ENCODE measurements at places on chromosomes 6 and 20.

DNA sequence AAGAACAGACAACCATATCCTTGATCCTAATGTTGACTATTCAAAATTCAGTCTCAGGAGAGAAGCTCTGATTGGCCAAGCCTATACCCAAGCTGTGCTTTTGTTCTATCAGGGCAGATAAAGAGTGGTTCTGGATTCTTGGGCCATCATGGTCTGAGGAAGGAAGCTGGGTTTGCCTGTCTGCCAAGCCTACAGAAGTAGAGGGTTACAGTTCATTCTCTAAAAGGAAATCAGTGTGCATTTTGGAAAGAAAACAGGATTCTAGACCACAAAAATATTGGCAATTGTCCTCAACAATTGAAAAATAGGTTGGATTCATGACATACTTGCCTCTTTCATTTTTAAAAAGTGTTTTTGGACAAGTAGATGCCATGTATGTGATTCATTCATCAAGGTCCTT, 145.4 kb upstream of the BMP2 start:
- no peak for DNase-seq

DNA sequence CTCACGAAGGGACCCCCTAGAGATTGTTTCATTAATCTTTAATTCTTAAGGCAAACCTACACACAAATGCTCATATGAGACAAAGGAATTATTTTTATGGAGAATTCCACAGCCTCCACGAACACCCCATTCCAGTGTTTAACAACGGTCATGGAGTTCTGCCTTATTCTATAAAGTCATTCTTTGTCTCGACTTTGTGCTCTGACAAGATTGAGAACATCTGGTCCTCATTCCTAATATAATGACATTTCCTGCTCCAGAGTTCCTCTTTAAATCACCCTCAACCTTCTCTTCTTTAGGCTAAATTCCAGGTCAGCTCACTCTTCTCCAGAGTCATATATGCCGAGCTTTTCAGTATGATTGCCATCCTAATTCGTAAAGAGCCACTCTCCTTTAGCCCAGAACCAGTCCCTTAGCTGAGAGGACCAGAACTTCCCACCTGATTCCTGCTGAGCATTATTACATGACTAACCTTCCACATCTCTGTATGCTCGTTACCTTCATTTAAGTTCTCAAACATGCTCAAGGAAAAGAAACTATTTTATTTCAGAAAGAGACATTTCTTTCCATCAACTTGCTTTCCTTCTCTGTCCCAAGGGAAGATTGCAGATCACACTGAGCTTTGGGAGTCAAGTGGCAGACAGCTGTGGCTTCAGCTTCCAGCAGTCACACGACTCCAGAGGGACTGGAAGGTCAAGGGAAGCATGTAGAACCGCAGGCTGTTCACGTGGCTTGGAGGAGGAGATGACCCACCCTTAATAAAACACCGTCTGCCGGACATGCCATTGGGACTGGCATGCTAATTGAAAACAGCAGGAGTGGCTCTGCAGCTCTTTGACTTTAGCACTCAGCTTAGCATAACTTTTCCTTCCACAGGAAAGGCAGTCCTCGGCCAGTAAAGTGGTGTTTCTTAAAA, 467.1 kb upstream of the HSF2 start:
- DNase-seq: no peak

DNA sequence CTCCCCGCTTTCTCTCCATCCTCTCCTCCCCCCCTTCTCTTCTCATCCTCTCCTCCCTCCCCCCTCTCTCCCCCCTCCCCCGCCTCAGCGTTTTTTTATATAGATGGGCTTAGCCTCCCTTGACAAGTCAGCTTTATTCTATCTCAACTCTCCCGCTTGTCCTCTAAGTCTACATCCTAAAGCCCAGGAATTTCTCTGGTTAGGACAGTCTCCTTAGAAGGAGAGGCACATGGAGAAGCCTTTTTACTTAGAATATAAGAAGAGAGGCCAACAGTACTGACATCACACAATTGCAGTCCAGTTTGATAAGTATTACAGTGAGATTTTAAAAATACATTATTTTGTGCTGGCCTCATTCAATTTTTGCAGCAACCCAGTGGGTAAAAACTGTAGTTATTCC, 83.5 kb downstream of the LYRM2 start:
- no peak for DNase-seq

DNA sequence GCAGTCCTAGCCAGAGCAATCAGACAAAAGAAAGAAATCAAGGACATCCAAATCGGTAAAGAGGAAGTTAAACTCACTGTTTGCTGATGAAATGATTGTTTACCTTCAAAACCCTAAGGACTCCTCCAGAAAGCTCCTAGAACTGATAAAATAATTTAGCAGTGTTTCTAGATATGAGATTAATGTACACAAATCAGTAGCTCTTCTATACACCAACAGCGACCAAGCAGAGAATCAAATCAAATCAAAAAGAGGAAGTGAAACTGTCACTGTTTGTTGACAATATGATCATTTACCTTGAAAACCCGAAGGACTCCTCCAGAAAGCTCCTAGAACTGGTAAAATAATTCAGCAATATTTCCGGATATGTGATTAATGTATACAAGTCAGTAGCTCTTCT, 21.7 kb downstream of the SERPINB9 start:
- no peak for DNase-seq

DNA sequence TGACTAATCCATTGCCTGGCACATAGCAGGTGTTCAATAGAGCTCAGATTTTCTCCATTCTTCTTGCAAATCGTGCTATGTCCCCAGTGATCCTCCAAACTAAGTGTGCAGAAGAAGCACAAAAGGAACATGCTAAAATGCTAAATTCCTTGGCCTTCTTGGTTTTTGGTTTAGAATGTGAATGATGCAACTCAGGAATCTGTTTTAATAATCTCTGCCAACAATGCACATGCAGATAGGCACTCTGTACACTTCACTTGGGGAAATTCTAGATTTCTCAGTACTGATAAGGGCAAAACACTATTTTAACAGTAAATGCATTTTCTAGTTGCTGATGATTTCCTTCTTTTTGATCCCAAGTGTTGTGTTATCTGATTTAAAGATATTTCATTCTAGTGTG, 35.2 kb downstream of the SLC22A1 start:
- no peak for DNase-seq

DNA sequence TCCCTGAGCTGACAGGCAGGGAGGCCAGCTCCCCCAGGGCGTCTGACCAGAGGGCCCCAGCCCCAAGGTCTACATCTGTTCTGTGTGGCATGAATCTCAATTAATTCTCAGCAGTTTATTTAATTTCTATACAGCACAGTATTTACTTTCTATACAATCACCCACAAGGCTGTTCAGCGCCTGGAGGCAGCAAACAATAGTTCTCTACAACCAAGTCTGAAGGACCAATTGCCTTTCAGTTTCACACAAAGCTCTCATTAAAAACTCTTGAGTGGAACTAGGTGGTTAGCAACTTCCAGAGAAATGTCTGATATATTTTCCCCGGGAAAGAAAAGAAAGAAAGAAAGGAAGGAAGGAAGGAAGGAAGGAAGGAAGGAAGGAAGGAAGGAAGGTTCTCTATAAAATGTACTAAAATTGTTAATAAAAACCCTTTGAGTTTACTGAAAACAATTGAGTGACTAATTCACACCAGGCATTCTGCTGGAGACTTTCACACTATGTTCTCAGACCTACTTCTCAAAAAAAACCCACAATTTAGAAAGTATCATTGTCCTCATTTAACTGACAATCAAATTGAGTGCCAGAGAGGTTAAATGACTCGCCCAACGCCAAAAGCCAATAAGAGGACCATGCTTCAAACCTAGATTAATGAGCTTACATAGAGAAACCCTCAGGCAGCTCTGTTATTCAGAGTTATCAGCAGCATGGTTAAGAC, 62.5 kb downstream of the METTL24 start:
- no peak for DNase-seq

GRCh38 chr20:56781108-56781739, 152.1 kb downstream of the TFAP2C start:
- DNase-seq: no peak

GRCh38 chr6:81766482-81767069, 14.1 kb upstream of the TENT5A start:
- DNase-seq: no peak

DNA sequence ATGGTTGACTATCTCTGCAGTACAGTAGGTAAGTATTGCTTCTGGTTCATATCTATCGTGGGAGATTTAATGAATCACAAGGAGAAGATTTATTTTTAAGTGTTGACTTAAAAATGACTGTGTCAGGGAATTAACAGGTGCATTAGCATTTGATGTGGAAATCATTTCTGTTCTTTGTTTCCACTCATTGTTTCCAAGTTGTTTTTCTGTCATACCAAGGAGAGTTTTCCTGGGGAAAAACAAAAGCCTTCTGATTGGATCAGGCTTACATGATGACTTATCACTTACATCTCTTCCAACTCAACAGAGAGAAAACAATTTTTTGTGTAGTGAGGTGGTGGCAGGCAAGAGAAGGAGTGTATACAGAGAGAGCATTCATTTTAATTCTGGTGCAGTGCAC, 686.4 kb downstream of the HTR1B start:
- no peak for DNase-seq

GRCh38 chr6:100342830-100343229, 121.9 kb downstream of the SIM1 start:
- DNase-seq: no peak

DNA sequence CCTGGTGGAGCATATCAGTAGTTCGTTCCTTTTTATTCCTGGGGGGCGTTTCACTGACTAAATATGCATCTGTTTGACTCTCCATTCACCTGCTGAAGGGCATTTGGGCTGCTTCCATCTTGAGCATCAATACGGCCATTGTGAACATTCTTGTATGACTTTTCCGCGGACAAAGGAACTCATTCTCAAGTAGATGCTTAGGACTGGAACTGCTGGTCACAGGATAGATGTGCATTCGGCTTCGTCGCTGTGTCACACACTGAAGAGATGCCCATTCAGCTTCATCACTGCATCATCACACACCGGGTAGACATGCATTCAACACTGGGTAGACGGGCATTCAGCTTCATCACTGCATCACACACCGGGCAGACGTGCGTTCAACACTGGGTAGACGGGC, 95.3 kb downstream of the TAF4 start:
- DNase-seq: no peak

DNA sequence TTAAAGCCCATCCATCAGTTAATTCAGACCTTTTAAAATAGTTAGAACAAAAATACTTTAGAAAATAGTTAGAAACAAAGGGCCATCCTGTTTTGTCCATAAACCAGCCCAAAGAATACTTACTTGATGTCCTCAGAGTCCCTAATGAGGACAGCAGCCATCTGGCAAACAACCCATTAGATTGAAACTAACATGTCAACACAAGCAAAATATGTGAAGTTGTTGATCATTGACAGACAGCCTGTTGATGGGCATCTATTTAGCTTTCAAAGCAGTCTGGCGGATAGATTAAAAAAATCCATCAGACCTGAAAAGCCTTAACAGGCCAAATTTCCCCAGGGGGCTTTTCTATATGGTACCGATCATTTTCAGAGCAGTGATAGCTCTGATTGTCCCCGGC, 154.2 kb upstream of the TSHZ2 start:
- no peak for DNase-seq

DNA sequence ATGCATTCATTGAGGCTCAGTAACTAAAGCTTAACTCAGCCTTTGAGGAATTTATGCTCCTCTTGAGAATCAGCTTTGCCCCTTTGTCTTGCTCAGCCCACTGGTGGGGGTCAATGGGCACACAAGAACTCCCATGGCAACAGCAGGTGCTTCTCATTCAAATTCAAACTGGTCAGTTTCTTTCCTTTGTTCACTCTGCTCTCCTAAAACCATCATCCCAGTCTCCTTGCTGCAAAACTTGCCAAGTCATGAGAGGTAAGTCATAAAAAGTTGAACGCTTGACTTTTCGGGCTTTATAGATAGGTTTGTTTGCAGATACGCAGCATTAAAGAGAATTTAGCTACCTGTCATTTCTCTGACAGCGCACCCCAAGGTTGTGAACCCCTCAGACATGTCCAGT, 146.8 kb downstream of the TFAP2A start:
- no peak for DNase-seq

DNA sequence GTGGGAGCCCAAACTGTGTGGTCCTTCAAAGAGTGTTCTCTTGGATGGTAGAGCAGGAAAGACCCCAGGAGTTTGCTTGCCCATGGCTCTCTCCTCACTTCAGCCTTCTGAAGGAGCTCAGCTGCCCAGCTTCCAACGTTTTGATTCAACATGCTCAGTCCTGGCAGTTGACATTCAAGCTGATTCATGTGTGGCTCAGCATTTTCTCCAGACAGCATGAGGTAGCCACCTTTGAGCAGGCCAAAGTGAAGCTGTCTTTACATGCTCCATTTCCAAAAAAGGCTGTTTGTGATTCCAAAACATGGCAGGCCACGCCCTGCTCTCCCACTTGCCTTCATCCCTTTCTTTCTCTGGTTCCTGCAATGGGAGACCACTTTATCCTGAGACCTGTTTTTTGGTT, 280.2 kb downstream of the TBC1D7 start:
- no peak for DNase-seq

DNA sequence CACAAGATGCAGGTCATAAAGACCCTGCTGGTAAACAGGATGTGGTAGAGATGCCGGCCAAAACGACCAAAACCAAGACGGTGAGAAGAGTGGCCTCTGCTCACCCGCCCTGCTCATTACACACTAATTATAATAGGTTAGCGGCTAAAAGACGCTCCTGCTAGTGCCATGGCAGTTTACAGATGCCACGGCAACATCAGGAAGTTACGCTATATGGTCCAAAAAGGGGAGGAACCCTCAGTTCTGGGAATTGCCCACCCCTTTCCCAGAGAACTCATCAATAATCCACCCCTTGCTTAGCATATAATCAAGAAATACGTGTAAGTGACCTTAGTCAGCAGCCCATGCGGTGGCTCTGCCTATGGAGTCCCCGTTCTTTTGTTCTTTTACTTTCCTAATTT, 17.6 kb downstream of the BHLHE23 start:
- DNase-seq: no peak

- no peak for DNase-seq
Measured at GRCh38 chr6:25833136-25833535, 1.3 kb upstream of the SLC17A1 start.

DNA sequence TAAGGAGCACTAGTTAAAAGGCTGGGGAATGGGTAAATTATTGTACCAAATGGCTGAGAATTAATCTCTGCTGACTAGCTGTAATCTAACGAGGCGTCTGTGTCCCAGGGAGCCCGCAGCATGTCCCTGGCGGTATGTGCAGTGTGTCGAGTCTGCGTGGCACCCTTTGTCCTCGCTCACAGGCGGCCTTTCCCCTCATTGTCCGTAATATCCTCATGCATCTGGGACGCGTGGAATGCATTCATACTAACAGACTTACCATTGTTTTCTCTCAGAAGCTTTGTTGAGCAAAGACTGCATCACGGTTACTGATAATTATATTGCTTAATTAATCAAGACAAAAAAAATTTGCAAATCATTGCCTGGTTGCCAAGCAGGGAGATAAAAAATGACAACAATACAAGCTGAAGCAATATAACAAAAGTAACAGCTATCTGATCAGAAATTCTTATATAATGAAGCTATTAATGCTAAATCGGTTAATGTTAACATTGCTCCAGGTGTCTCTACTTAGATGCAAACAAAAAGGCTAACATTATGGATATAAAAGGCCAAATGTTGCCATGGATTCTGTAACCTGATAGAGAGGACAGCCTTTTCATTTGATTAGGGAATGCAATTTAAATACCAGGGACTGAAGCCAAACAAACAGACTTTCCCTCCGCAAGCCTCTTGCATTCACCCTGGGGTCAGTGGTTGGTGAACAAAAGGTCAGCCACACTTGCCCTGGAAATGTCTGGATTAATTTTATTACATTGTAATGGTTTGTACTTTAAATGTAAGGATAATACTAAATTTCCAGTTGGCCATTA, 124.8 kb downstream of the INSM1 start:
- DNase-seq: no peak

All from activated CD4-positive, alpha-beta T cell treated with anti-CD3 and anti-CD28 coated beads for 4 hours (primary cell).